ENCODE measurements at places on chromosomes 3 and 15. TPM values are rescaled to one million over a fixed set of nuclear protein-coding genes. Genes with fewer than 3 reads are reported as not detected.

ANKUB1 gene
- 3.3 TPM for total RNA-seq

STAB1 gene
- total RNA-seq = 79.7 TPM

GRCh38 chr15:87985451-87985850 lies 271.1 kb downstream of the NTRK3 start:
- H3K4me3 ChIP-seq = no peak overlapping the region
- H3K27ac ChIP-seq = no peak overlapping the region
- DNase-seq = no peak
- H3K27me3 ChIP-seq = no peaks in the 10 kb centered on the region
- no peaks in the 10 kb centered on the region for H3K4me1 ChIP-seq

GRCh38 chr3:53820756-53821580 lies 25.3 kb downstream of the CHDH start:
- H3K36me3 ChIP-seq = peaks cover 62% of the 10 kb centered on the region
- no peak overlapping the region for H3K27ac ChIP-seq
- H3K4me1 ChIP-seq = peaks cover 33% of the 10 kb centered on the region
- H3K27me3 ChIP-seq = no peaks in the 10 kb centered on the region
- DNase-seq = no peak

DNA sequence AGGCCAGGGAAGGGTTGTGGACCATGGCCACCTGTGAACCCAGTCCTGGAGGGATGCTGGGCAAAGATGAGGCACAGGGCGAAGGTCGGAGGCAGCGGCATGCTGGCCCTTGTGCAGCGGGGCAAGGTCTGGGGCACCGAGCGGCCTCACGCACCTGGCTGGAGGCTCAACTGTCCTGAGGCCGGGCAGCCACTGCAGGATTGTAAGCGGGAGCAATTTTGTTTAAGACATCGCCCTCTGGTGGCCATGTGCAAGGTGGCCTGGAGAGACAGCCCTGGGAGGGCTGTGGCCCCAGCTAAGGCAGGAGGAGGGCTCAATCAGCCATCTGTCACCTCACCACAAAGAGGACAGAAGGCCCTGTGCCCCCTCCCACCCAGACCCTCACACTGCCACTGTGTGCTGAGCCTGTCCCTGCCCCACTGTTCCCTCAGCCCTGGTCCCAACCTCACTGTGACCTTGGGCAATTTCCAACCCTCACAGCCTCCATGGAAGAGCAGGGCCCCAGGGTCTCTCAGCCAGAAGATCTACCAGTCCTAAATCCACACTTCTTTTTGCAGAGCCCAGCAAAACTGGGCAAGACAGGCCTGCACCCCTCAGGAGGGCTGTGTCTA lies 46.2 kb downstream of the TPRA1 start:
- no peaks in the 10 kb centered on the region for H3K36me3 ChIP-seq
- H3K27ac ChIP-seq = no peak overlapping the region
- H3K4me1 ChIP-seq = peaks cover 35% of the 10 kb centered on the region
- H3K4me3 ChIP-seq = no peak overlapping the region
- peak; percentile 81 for DNase-seq
- H3K27me3 ChIP-seq = no peaks in the 10 kb centered on the region

DNA sequence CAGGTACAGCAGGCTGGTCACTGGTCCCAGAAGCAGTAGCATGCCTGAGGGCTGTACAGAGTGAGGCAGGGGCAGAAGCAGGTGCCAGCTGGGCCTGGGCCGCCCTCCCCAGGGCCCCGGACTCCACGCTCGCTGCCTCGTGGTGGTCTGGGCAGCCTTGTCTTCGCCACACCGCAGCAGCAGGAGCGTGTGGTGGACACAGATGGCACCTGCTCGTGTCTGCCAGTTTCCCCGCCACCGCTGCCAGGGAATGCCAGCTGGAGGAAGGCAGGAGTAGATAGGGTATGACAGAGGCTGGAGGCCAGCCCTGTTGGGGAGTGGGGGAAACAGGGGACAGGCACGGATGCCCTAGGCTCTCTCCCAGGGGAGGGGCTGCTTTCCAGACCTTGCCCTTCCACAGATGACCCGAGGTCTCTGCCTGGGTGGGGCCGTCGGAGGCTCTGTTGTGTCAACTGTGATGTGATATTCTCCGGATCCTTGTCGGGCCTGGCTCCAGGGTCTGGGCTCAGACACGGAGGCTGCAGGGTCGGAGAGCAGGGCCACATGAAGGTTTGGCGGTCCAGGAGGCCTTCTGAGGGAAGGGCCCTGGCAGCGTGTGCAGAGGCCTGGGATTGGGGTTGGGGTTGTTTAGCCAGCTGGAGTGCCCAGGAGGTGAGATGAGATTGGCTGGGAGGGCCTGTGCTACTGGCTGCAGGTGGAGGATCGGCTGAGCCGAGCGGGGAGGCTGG lies 33.6 kb downstream of the GOLGA6L10 start:
- no peaks in the 10 kb centered on the region for H3K27me3 ChIP-seq
- peaks cover 18% of the 10 kb centered on the region for H3K36me3 ChIP-seq
- H3K4me3 ChIP-seq = no peak overlapping the region

SUMF1 gene
- total RNA-seq = 31.9 TPM

ACSBG1 gene
- total RNA-seq = 43.3 TPM

DNA sequence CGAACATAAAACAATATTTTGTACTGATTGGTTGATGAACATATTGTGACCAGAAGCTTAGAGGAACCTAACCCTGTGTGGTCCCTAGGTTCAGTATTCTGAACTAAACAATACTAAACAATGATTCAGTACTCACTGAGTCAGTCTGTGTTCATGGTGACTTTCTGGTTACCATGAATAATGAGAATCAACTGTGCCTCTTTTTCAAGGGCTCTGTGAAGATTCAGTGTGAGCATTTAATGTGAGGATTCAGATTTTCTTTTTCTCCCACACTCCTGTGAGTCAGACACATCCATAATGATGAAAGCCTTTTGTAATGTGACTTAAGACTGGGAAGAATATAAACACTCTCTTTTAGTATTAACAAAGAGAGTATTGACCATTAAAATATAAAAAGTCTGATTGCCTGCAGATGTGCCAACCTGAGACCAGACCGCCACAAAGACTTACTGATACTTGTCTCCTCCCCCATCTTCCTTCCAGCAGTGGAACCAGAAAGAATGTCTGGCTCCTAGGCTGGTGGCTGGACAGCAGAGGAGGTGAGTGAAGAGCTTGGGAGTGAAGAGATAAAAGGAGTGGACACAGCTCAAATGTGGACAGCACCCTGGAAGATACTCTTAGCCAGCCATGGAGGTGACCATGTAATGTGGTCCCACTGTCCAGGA lies 17.6 kb upstream of the ACTL6A start:
- H3K36me3 ChIP-seq = no peaks in the 10 kb centered on the region
- H3K27ac ChIP-seq = no peak overlapping the region
- no peak for DNase-seq
- H3K4me1 ChIP-seq = no peaks in the 10 kb centered on the region
- H3K4me3 ChIP-seq = no peak overlapping the region
- no peaks in the 10 kb centered on the region for H3K27me3 ChIP-seq

GRCh38 chr3:98730338-98730737 lies 32.8 kb upstream of the ST3GAL6 start:
- H3K4me1 ChIP-seq = peaks cover 7% of the 10 kb centered on the region
- no peak overlapping the region for H3K27ac ChIP-seq
- no peak for DNase-seq
- H3K36me3 ChIP-seq = no peaks in the 10 kb centered on the region
- no peak overlapping the region for H3K4me3 ChIP-seq
- no peaks in the 10 kb centered on the region for H3K27me3 ChIP-seq

- H3K27me3 ChIP-seq = no peaks in the 10 kb centered on the region
- DNase-seq = no peak
- H3K27ac ChIP-seq = no peak overlapping the region
- no peak overlapping the region for H3K4me3 ChIP-seq
- H3K4me1 ChIP-seq = peaks cover 19% of the 10 kb centered on the region
- H3K36me3 ChIP-seq = no peaks in the 10 kb centered on the region
Measured at GRCh38 chr15:27797765-27798164, 301.4 kb downstream of the OCA2 start.

GRCh38 chr3:124890573-124891190 lies 3.5 kb upstream of the ITGB5 start:
- DNase-seq = no peak
- H3K27me3 ChIP-seq = peaks cover 9% of the 10 kb centered on the region
- no peak overlapping the region for H3K4me3 ChIP-seq
- no peak overlapping the region for H3K27ac ChIP-seq

Measured in spinal cord (tissue), 10 donors.